ENCODE measurements at places on chromosomes 3 and 15.

DNA sequence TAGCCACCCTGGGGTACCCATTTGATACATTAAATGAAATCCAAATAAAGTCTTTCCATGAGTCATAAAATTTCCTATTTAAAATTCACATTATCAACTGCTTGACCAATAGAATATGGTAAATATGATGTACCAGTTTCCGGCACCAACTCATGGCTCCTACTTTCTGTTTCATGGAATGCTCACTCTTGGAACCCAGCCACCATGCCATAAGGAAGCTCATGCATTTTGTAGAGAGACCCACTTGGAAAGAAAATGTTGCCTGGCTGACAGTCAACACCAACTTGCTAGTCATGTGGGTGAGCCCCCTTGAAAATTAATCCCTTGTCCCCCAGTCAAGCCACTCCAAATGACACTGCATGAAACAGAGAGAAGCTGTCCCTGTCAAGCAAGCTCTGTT, 57.2 kb downstream of the WWTR1 start:
- no peak for DNase-seq

- DNase-seq = no peak
Observed at GRCh38 chr3:76345878-76346277, 560.5 kb upstream of the ZNF717 start.

DNA sequence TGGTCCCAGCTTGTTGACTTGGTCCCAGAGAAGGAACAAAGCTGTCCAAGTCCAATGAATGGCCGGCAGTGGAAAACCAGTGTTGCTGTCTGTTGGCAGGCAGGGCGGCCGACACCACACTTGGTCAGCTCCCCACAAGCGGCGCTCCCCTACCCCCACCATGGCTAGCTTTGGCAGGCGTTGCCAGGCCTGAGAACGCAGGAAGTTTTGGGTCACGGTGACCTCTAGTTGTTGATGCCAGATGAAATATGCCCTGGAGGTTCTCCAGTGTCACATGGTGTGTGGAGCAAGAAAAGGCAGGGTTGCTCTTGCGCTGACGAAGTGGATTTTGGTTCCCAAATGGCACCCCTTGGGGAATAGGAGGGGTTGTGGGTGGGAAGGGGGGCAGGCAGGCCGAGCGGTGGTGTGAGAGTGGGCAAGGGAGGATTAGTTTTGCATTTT, 72.7 kb upstream of the TPRG1 start:
- DNase-seq = no peak

- DNase-seq = no peak
Observed at GRCh38 chr3:100269410-100270214, 8.8 kb downstream of the TBC1D23 start.

DNA sequence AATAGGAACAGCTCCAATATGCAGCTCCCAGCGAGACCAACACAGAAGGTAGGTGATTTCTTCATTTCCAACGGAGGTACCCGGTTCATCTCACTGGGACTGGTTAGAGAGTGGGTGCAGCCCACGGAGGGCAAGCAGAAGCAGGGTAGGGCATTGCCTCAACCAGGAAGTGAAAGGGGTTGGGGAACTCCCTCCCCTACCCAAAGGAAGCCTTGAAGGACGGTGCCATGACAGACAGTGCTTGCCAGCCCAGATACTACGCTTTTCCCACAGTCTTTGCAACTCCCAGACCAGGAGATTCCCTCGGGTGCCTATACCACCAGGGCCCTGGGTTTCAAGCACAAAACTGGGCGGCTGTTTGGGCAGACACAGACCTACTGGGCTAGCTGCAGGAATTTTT, 576.9 kb upstream of the NECTIN3 start:
- no peak for DNase-seq
